Stimulated activated CD8-positive, alpha-beta memory T cell treated with anti-CD3 and anti-CD28 coated beads, Interleukin-15, amount 100 ng/mL, for 24 hours (primary cell): ENCODE measurements at places on chromosomes 2 and 18.

DNA sequence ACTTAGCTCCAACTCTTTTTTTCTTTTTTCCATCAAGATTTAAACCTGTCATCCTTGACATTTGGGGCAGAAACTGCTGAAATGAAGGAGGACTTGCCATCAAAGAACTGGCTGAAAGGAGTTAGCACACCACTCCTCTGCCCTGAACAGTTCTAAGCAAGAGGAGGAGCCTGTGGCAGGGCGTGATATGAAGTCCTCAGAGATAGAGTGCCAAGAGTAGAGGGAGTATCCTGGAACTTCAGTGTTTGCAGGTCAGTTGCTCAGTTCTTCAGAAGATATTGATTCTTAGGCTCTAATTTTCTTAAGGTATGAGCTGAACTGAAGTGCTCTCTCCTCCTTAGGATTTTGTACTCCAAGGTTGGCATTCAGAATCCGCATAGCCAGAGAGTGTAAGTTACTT is 15.2 kb downstream of the NABP1 start:
- no peak for DNase-seq

GRCh38 chr2:220377482-220378155 is 750.2 kb downstream of the SLC4A3 start:
- DNase-seq, result no peak

GRCh38 chr2:1053786-1054185 is 103.1 kb downstream of the SNTG2 start:
- no peak for DNase-seq

DNA sequence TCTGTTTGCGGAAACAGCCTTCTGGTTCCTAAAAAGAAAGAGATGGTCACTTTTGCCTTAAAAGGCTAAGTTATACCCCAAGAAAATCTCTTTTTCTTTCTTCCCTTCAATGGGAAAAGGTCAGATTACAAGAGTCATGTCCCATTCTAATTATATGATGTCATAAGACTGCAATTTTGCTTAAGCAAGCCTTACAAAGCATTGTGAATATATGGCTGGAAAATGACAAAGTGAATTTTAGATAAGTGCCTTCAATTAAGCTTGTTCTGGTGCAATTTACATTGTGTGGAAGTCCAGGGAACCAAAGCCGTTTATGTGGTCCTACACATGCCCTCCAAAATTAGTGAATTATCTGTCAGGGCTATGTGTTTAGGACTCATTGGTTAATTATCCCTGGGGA is 7.6 kb upstream of the BMP10 start:
- DNase-seq, result no peak

- DNase-seq, result no peak
Measured at GRCh38 chr2:236826606-236827156, 257.1 kb downstream of the ACKR3 start.

DNA sequence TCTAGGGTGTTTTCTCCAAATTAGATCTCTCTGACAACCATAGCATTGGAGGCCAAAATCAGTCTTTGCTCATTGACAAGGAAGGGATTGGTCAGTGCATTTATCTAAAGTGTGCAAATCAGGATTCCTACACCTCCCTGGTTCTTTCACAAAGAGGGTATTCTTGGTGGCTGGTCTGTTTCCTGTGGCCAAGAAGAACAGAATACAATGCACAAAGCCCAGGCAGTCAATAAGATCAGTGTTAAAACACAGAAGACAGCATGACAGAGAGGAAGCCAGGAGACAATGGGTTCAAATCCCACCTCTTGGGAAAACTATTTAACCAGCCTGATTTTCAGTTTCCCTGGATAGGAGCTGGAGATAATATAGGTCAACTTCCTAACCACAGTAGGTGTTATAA is 46.1 kb upstream of the THOC1 start:
- DNase-seq, result no peak
